ENCODE measurements at places on chromosomes 2 and 18.

DNA sequence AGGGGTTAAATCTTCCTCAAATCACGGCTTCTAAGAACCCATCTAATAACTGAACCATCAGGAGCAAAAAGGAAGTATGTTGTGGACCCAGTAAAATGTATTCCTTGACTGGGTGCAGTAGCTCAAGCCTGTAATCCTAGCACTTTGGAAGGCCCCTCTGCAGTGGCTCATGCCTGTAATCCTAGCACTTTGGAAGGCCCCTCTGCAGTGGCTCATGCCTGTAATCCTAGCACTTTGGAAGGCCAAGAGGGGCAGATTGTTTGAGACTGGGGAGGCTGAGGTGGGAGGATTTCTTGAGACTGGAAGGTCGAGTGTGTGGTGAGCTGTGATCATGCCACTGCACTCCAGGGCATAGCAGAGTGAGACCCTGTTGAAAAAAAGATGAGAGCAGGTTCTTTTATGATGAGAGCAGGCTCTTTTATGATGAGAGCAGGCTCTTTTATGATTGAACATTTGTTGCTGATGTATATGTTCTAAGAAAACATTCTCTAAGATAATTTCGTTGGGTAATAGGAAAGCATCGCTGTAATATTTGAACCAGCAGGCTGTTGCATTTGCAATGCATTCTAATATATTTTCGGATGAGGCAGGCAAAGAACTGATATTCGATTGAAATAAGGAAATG lies 3.5 kb upstream of the PARD6G start:
- DNase-seq: no peak

- no peak for DNase-seq
Observed at GRCh38 chr2:238919307-238919706, 71.4 kb downstream of the TWIST2 start.

DNA sequence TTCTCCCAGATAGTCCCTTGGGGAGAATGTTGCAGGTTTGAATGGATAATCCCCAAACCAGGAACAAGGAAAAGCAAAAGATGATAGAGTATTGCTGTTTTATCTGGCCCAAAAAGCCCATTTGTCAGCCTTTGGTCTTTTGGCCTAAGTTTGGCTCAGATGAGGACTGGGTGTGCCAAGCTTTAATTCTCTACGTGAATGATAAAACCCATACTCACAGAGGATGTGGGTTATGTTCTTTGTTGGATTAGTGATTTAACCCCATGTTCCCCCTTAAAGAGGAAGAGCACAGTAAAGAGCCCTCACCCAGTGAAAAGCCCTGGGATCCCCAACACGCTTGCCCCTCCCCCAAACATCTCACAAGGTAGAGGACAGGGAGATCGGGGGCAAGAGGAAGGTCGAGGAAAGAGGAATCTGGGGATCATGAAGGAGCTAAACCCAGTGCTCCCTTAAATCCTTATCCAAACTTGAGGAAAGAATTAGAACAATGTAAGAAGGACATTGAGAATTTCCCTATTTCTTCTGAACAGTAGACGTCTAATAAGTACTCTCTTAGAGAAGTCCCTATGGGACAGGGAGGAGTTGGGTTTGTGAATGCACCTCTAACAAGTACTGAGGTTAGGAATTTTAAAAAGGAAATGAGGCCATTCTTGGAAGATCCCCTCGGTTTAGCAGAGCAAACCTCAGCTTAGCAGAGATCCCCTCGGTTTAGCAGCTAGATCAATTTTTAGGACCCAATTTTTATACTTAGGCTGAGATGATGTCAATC lies 105.0 kb downstream of the HIBCH start:
- no peak for DNase-seq

DNA sequence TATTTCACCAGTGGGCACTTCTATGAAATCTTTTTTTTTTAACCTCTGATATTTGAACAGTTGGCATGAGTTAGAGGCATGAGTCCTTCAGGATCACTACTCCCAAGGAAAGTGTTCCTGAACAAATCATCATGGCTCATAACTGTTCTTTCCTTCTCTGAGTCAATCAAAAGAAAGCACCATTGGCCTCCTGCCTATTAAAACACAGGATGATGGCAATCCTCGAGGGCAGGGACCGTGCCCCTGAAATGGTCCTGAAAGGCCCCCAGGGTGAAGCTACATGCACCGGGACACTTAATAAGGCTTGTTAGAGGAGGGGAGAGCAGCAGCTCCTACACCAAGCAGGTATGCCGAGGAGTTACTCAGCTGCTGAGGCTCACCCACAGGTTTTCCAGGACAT lies 43.5 kb downstream of the SLC14A2 start:
- no peak for DNase-seq

DNA sequence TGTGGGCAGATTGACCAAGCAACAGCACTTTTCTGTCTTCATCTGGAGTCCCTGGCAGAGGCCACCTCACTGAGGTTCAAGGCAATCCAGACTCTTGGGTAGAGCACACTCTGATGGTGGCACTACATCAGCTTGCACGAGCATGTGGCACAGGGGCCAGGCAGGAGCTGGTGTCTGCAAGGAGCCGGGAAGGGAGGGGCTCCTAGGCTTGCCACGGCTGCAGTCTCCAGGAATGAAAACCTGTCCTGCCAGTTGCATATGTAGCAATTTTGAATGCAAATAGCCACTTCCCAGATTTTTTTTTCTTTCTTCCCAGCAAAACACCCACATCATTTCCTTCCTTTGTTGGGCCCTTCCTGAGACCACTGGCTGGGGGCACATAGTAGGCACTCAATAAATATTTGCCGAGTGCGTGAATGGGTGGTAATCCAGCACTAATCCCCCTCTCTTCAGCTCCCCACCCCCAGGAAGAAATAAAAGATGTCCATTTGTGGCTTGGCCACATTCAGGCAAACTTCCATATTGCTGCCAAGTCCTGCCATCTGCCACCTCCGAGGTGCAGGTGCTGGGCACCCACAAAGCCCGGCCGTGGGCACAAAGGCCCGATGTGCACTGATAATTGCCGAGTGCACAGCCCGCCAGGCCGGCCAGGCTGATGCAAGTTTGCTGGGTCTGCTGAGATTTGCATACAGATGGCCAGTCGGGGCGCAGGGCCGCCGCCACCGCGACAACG lies 72.4 kb downstream of the MYCN start:
- DNase-seq: no peak

DNA sequence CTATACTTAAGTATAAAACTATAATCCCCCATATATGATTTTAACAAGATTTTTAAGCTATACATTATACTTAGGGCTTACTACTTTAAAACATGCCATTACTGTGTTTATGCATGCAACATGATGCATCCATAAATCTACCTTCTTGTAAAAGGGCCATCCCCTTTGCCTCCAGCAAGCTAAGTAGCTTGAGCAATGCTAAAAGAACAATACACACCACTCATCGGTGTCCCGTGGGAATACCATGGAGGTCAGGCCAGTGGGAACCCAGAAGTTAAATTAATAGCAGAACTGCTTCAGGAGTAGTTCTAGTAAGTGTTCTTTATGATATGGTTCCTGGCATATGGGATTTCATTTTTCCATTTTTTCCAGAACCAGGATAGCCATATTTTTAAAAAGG lies 37.8 kb downstream of the SH3RF3 start:
- DNase-seq: no peak
